ENCODE measurements at places on chromosomes 11 and 22. TPM values are rescaled to one million over a fixed set of nuclear protein-coding genes. Genes with fewer than 3 reads are reported as not detected.

The NXPE4 gene
- not detected for total RNA-seq

The TM7SF2 gene
- 16.1 TPM for total RNA-seq

The ABCG4 gene
- total RNA-seq = 0.28 TPM

The EMID1 gene
- 4.7 TPM for total RNA-seq

The TPBGL gene
- 0.05 TPM for total RNA-seq

DNA sequence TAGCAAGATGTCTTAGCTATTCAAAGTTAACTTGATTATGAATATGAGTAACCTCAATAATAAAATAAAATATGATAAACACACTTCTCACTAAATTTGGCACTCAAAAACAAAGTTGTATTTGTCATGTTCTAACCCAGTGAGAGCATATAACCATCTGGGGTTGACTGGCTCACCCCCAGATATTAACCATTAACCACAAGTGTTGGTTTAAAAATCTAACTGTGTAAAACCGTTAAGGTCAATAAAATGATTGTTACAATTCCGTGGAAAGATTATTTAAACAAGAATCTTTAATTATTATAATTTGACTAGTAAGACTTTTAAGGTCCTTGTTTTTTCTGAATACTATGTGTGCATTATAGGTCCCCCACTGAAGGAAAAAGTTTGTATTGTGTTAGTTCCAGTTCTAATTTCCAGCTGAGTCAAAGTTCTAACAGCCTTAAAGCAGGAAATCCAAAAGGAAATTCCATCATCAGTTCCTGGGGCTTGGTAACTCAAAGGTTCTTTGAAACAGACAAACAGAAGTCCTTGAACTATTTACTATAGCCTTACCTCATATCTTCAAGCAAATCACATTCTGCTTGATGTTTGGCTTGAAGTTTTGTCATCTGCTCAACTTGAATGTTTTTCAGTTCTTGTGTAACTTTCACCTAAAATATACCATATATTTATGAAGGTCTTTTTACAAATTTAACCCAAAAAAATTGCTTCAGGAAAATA lies 2.5 kb downstream of the FCHSD2 start:
- peak overlapping the region; percentile 99 for H3K4me3 ChIP-seq
- H3K4me1 ChIP-seq = peaks cover 32% of the 10 kb centered on the region
- no peaks in the 10 kb centered on the region for H3K27me3 ChIP-seq
- DNase-seq = no peak
- peaks cover 6% of the 10 kb centered on the region for H3K36me3 ChIP-seq
- H3K27ac ChIP-seq = peak overlapping the region; percentile 36

DNA sequence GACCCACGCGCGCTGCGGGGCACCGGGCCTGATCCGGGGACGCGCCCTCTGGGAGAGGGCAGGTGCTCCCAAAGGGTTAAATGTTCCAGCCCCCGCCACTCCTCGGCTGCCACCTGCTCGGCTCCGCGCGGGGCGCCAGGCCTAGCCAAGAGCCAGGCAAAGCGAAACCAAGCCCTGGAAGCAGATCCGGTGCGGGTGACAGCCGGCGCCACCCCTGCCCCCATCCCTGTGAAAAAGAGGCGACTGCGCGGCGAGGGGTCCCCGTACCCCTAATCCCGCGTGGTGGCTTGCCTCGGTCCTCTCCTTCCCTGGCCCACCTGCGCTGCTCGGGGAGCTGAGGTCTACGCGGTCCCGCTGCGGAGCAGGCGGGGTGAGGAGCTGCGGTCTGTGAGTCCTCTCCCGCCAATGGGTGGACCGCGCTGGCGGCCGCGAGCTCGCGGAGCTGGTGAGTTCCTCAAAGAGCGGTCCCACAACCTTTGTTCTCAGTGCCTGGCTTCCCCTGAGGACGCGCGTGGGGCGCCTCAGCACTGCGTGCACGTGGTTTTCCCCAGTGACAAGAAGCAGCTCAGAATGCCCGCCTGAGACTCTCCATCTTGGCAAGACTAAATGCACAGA lies at the start of gene ME3:
ME3 (minus strand) TSS at position 610 of the 615 bp plus-strand sequence.
- peak; percentile 27 for DNase-seq
- peaks cover 6% of the 10 kb centered on the region for H3K4me1 ChIP-seq
- no peaks in the 10 kb centered on the region for H3K27me3 ChIP-seq
- H3K36me3 ChIP-seq = no peaks in the 10 kb centered on the region
- peak within 1 kb of the TSS; percentile 68 for H3K27ac ChIP-seq

GRCh38 chr22:32808038-32808445 lies 6.5 kb downstream of the TIMP3 start:
- peaks cover 7% of the 10 kb centered on the region for H3K27me3 ChIP-seq
- DNase-seq = no peak
- H3K27ac ChIP-seq = no peak overlapping the region
- H3K4me1 ChIP-seq = peaks cover 10% of the 10 kb centered on the region
- no peak overlapping the region for H3K4me3 ChIP-seq

- no peaks in the 10 kb centered on the region for H3K27me3 ChIP-seq
- H3K4me3 ChIP-seq = no peak overlapping the region
- peaks cover 3% of the 10 kb centered on the region for H3K4me1 ChIP-seq
- DNase-seq = no peak
- no peaks in the 10 kb centered on the region for H3K36me3 ChIP-seq
These were observed 51.5 kb upstream of the PHF21B start for GRCh38 chr22:45061332-45061731.

DNA sequence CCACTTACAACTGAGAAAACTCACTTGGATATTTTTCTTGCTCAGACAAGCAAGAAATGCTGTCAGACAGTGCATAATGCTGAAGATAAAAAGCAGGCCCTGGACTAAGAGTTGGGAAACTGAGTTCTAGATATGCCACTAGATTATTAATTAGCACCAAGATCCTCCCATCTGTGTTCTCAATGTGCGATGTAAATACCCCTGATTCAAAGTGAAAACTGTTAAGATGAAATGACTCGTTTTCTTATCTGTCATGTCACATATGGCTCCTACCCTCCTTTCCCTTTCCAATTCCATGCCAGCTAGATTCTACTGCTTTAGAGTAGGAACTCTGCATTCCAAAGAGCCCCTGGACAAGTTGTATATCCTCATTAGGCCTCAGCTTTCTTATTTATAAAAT lies 88.9 kb upstream of the CLNS1A start:
- DNase-seq = no peak
- H3K4me3 ChIP-seq = no peak overlapping the region
- H3K36me3 ChIP-seq = peaks cover 42% of the 10 kb centered on the region
- no peaks in the 10 kb centered on the region for H3K27me3 ChIP-seq

- no peak overlapping the region for H3K4me3 ChIP-seq
- no peak overlapping the region for H3K27ac ChIP-seq
- peaks cover 2% of the 10 kb centered on the region for H3K27me3 ChIP-seq
These were observed 15.5 kb downstream of the ARVCF start for GRCh38 chr22:20001082-20001638.

- DNase-seq = no peak
- no peak overlapping the region for H3K27ac ChIP-seq
- H3K4me3 ChIP-seq = no peak overlapping the region
- H3K36me3 ChIP-seq = no peaks in the 10 kb centered on the region
These were observed 3.4 kb downstream of the FJX1 start for GRCh38 chr11:35621620-35622019.

DNA sequence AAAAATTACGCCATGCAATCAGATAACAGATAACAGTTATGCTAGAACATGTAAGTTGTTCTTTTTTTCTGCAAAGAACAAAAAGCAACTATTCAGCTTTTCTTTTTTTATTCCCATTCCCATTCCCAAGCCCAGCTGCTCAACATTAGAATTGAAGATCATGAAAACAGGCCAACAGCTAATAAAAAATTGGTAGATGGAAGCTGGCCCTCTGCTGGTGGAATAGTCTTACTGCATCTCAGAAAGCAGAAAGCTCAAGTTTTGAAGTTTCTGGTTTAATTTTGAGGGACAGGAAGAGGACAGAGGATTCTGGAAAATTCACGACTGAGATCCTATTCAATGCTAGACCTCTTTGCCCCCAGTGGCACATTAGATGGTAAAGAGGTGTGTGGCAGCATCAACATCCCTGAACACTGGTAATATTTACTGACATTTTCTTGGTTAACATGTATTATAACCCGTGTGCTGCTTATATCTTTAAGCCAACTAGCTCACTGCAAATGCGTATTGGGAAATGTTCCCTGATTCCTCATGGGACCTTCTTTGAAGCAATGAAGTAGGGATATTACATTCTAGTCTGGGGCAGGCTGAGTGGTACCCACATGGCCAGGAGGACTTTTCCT lies 591.2 kb downstream of the OPCML start:
- H3K36me3 ChIP-seq = no peaks in the 10 kb centered on the region
- DNase-seq = no peak
- H3K4me3 ChIP-seq = no peak overlapping the region
- H3K27ac ChIP-seq = no peak overlapping the region
- H3K4me1 ChIP-seq = no peaks in the 10 kb centered on the region
